ENCODE measurements at places on chromosomes 3 and 15.

DNA sequence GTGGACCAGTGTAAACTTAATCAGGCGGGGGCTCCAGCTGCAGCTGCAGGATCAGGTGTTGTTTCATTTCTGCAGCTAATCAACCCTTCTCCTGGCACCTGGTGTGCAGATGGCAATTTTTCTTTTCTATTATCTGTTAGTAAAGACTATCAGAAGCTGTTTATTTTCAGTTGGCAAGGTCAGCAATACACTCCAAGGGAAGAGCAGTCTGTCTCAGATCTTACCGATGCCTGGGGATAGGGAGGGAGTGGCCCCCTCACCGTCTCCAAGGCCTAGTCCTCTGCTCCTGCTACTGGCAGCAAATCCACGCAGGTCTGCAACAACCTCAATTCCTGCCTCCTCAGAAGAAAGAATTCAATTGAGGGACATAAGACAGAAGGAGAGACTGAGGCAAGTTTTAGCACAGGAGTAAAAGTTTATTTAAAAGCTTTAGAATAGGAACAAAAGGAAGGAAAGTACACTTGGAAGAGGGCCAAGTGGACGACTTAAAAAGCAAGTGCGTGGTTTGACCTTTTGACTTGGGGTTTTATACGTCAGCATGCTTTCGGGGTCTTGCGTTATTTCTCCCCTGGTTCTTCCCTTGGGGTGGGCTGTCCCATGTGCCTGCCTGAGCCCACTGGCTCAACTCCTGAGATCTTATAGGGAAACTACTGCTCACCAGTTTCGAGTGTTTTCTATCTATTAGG is 9.2 kb downstream of the CCRL2 start:
- DNase-seq: peak; percentile 19

DNA sequence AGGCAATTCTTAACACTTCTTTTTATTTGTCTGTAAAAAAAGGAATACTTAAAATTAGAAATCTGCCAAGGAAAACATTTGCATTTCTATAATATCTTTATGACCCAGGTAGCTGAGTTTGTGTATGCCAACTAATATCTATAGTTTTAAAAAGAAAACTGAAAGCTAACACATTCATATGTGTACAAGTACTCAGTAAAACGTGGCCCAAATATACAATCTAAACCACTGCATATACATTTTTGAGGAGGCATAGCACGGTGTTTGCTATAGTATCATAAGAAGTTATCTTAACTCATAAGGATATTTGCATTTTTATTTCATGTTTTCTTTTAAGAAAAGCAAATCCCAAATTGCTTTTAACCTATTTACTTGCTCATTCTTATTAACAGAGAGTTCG is 172.7 kb downstream of the ZBTB20 start:
- DNase-seq: no peak

DNA sequence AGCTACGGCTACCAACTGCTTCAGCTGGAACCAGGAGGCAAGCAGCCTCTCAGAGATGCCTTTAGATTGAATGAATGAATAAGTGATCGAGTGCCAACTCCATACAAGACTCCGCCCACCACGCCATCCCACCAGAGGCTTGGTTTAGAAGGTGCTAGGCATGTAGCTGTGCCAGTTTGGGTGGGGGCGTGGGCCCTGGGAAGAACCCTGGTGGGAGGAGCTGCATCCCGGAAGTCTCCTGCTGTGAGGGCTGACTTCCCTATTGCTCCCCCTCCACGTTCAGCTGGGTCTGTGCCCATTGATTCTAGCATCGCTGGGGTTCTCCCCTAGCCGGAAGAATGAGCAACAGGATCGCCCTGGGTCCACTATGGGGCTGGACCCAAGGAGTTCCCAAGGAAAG is 20.9 kb downstream of the LINGO1 start:
- DNase-seq: no peak

DNA sequence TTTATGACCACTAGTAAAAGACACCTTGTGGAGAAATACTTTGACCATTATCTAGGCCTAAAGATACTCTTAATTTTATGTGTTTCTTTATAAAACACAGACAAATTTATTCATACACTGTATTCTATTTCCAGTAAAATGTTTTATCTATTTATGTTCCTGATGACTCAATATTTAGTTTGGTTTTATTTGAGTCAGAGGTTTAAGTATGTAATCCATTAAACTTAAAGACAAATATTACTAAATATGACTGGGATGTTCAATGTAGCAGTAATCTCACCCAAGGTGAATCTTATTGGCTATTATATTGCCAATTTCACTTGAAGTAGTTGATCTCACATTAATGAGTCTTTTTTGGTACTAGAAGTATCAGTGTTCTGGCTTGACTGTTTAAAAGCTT is 799.7 kb downstream of the CADM2 start:
- DNase-seq: no peak

- no peak for DNase-seq
Measured at GRCh38 chr3:162718697-162719096, 1222.1 kb downstream of the OTOL1 start.

- DNase-seq: no peak
Measured at GRCh38 chr15:47292638-47293190, 424.6 kb upstream of the SEMA6D start.

- no peak for DNase-seq
Measured at GRCh38 chr3:58325525-58325992, 7.1 kb upstream of the PXK start.

DNA sequence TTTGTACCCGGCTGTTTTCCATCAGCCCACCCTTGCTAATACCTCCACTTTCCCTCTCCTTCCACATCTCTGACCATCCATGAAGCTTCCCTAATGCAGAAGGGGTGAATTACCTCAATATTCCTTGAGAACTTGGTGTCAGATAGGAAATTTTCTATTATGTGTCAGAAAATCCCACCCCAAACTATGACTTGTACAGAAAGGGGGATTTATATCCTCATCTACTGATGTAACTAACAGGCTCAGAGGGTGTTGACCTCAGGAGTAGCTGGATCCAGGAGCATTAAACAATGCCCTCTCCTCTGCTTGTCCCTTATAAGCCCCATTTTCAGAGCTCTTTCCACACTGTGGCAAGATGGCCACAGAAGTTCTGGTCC is 242.8 kb upstream of the TLE3 start:
- no peak for DNase-seq

DNA sequence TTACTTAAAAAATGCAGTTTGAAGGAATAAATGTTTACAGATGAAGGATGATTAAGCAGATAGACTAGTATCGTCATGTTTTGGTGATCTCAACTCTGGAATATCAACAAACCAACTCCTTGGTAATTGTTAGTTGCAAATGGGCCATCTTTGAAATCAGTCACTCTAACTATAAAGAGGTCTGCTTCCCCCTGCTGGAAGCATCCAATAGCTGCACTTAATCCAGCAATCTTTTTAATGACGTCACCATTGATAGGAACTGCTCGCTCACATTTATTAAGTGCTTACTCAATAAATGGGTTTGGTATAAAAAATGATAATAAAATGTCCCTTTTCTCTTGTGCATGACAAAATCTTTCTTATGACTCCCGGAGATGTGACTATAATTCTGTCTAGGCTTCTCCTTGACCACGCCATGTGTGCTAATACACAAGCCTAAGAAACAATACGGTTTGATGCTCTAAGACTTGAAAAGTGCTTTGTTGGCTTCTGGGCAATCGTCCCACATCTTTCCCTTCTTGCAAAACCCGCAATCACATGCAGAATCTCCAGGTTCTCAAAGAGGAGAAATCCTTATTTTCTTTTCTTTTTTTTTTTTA is 227.6 kb upstream of the POU1F1 start:
- peak; percentile 74 for DNase-seq

- DNase-seq: no peak
Measured at GRCh38 chr3:171747223-171747920, 62.9 kb downstream of the PLD1 start.

Measured in lung microvascular endothelial cell (primary cell).